ENCODE measurements at places on chromosomes 11 and 22.

- no peak for DNase-seq
These were observed 107.0 kb downstream of the STIM1 start for GRCh38 chr11:3962406-3962840.

DNA sequence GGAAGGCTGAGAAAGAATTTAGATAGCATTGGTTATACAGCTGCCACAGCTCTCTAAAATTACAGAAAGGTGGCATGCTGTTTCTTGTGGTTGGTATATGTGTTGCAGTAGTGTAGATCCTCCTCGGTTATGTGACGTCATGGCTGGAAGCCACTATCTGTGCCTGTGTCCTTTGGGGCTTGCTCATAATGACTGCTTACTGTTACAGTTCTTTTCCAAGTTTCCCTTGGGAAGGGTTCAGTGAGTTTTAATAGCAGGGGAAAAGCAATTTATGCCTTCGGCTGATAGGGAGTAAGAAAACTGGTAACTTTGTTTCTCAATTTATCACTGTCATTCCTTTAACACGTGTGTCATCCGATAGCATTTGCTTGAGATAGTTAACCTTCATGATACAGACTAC lies 47.2 kb downstream of the POLD3 start:
- no peak for DNase-seq

DNA sequence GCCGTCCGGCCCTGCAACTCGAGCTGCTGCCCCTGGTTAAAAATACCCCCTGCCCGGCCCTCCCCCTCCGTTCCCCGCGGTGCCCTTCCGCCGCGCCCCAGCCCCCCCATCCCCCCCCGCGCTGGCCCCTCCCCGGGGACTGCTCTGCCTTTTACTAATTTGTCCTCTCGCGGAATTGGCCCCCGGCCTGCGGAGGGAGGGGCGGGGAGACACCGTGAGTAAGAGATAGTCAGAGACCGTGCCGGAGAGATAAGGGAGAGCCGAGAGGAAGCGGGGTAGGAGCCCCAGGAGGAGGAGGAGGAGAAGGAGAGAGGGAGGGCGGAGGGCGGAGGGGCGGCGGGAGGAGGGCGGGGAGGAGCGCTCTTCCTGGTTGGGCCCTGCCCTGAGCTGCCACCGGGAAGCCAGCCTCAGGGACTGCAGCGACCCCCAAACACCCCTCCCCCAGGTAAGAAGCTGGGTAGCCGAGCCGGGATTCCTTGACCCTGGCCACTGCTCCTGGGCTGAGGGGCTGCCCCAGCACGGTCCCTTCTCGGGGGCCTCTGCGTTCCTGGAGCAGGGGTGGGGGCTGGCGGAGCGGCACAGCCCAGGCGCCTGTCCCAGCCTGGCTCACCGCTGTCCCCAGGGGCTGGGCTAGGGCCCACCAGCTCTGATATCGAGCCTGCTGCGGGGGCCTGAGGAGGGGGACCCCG lies at the start of gene CAPN1:
Gene CAPN1, plus strand, starts transcription at position 360 of the 689 bp plus-strand sequence. CDS start 774 bp downstream, outside the sequence.
- peak; percentile 85 for DNase-seq

DNA sequence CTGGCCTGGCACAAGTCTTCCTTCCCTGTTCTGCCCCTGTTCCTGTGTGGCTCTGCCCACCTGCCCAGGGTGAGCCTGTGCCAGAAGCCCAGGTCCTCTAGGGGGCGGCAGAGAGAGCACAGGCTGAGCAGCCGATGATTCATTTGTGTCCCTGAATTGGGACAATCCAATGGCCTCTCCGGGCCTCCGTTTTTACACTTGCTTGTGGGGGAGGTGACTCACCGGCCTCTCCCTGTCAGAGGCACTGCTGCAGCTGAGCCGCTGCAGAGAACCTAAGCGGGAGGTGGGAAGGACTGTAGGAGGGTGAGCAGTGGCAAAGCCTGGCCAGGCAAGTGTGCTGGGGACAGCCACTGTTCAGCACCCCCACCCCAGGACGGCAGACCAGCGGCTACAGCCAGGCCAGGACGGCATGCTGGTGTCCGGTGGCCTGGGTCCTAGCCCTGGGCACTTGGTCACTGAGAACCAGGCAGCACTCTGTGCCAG lies 65.2 kb upstream of the LMO1 start:
- DNase-seq = peak; percentile 99

DNA sequence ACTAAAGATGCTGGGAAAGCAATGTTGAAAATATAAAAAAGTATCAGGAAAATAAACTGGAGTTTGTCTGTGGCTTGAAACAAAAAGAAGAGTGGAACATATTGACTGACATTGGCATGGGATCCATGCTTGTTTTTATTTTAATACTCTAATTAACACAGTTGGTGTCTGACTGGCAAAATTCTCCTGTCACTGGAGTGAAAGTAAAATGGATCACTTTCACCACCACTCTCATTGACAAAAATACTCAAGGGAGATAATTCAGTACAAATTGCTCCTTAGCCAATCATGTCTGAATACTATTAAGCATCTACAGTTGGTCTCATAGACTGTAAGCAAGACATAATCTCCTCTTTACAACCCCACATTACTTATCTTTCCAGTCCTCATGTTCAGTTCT lies 101.8 kb downstream of the DCDC1 start:
- no peak for DNase-seq

- DNase-seq = no peak
These were observed 49.2 kb upstream of the OR4B1 start for GRCh38 chr11:48167380-48167779.

GRCh38 chr22:16783930-16784354 lies 41.3 kb downstream of the XKR3 start:
- DNase-seq = no peak

DNA sequence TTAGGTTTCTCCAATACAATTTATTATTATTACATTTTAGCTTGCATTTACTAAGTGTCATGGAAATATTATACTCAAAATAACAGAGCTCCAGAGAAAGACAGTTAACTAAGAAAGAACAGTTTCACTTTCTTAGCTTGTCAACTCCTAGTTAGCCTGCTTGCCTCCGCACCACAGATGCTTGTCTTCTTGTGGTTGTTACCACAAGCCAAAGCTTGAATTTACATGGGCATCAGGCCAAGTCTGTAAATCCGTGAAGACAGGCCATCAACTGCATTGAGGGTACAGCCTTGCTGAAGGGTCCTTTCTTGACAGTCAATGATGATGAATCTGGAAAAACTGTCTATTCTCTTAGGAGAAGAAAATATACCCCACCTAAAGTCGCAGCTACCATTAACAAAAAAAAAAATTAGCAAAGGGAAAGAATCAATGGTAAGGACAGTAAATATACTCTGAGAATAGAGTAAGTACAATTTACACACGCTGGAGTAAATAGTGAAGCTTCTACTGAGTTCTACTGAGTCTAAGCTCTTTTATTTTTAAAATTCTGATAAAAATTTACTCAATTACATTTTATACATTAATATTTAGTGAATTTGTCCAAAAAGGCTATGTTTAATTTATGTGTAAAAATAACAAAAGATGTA lies 15.6 kb upstream of the DENND5A start:
- no peak for DNase-seq

DNA sequence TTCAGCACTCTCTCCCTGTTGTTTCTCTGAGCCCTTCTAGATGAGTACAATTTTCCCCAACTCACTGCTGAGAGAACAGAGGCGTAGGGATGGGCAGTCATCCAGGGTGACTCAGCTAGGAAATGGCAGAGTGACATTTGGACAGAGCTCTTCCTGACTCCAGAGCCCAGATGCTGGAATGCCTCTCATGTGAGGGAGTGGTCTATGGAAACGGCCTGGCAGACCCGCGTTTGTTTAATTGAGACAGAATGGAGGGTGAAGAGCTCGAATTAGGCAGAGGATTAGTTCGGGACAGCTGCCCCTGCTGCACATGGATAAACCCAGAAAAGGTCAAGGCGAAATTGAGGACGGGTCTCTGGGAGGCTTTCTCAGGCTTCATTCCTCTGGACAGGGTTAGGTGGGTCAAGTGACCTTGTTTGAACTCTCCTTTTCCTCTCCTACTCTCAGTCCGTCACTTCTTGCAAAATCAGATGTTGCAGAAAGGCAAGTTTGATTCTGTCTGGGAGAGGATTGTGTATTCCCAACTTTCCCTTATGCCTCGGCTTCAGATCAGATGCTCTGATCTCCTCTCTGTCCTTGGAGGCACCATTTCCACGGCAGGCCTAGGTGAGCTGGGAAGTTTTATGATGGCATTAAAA lies 7.6 kb upstream of the LMO2 start:
- DNase-seq = peak; percentile 62

DNA sequence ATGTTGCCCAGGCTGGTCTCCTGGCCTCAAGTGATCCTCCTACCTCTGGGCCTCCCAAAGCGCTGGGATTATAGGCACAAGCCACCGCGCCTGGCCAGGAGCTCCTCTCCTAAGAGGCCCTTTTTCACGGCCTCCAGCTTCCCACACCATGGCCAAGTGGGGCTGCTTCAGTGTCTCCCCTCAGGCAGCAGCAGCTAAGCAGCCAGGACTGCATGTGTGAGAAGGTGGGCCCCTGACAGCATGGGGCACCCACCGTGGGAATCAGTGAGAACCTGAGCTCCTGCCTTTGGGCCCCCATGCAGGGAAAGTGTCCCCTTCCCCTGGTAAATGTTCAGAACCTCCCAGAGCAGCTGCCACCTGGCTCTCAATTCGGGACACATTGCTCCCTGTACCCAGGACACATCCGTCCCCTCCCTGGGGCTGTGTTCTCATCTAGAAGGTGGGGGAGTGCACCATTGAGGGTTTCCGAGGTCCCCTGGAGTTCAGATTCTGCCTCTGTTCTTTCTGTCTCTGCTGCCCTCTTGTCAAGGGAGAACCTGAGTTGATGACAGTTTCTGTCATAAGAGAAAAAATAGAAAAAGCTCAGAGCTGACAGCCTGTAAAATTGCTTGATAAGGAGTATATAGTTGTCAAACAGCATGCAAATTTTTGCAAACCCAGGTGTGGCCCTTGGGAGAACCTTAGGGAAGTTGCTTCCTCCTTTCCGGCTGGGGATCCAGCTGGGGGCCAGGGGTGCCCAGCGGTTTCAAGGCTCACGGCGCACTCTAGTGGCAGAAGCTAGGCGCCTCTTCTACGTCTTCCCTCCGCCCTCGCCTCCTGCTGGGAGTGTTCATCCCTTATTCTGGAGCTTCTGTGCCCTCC lies 29.7 kb downstream of the FAM83F start:
- DNase-seq = peak; percentile 91

- DNase-seq = no peak
These were observed 81.9 kb downstream of the UVRAG start for GRCh38 chr11:75896843-75897419.

- no peak for DNase-seq
These were observed 528.0 kb downstream of the SOX6 start for GRCh38 chr11:15828215-15828853.

DNA sequence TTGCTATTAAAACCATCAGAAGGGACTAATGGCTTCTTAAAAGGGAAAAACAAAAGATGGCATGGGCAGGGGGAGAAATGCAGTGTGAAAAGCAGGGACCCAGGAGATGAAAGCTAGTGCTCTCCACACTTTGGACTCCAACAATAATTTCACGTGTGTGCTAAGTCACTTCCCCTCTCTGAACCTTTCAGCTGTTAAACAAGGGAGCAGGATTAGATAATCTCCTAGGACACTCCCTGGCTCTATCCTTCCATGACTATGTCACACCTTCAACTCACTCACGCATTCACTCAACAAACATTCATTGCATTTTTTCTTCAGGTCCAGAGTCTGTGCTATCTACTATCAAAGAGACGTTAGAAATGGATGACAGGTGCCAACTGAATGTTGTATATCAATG lies 88.7 kb downstream of the SYN3 start:
- DNase-seq = no peak

- peak; percentile 9 for DNase-seq
These were observed 7.2 kb upstream of the PLXNB2 start for GRCh38 chr22:50314455-50315288.

GRCh38 chr11:104136861-104137260 lies 27.1 kb downstream of the PDGFD start:
- no peak for DNase-seq

- no peak for DNase-seq
These were observed 5.1 kb downstream of the SSTR3 start for GRCh38 chr22:37206841-37207821.

GRCh38 chr11:5666402-5666793 lies 18.5 kb downstream of the TRIM5 start:
- DNase-seq = no peak

GRCh38 chr11:2796091-2796490 lies 89.5 kb downstream of the CDKN1C start:
- no peak for DNase-seq

DNA sequence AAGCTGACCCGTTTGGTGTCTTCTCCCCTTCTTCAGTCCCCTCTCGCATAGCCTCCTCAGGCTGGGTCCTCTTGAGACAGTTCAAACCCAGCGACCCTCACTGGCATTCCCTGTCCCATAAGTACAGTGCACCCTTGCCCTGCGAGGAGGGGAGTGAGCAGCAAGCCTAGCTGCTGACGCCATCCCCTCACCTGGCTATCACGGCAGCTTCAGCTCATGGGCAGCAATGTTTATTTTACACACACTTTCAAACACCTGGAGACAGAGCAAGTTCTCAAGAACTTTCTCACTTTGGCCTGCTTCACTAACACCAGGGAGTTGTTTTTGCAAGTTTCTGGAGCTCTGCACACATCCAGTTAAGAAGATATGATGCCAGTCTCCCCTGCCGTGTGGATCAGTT lies 189.6 kb upstream of the E2F8 start:
- no peak for DNase-seq

DNA sequence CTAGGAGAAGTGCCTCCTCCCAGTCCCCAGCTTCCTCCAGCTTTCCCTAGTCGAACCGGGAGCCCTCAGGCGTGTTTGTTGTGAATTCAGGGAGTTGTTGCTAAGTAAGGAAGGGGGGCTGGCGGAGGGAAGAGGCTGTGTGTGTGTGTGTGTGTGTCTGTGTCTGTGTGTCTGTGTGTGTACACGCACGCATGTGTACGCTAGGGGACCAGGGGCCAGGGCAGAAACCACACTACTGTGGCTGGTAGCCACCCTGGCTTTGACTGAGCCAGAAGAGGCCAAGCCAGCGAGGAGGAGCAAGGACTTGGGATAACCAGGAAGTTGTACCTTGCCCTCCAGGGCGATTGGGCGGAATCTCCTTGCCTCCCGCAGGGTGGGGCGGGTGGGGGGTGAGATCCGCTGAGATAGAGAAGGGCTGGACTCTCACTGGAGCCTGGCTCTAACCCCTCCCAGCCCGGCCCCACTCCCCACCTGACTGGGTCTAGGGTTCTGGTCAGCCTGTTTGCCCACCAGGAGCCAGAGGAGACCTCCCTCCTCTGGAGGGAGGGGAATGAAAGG lies 7.5 kb downstream of the BCL9L start:
- DNase-seq = peak; percentile 49

DNA sequence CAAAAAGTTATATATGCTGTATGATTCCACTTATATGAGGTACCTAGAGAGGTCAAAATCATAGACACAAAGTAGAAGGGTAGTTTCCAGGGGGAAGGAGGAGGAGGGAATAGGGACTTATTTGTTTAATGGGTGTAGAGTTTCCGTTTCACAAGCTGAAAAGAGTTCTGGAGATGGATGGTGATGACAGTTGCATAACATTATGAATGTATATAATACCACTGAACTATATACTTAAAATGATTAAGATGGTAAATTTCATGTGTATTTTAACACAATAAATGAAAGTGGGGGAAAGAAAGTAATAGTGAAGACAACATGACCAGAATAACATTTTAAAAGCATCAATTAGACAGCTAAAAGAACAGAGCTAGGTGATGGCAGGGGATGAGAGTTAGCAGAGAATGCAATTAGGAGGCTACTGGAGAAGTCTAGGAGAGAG lies 51.2 kb downstream of the MRTFA start:
- DNase-seq = no peak

All from 8988T (cell line).